ENCODE measurements at places on chromosomes 6 and 20. TPM values are rescaled to one million over a fixed set of nuclear protein-coding genes. Genes with fewer than 3 reads are reported as not detected.

DNA sequence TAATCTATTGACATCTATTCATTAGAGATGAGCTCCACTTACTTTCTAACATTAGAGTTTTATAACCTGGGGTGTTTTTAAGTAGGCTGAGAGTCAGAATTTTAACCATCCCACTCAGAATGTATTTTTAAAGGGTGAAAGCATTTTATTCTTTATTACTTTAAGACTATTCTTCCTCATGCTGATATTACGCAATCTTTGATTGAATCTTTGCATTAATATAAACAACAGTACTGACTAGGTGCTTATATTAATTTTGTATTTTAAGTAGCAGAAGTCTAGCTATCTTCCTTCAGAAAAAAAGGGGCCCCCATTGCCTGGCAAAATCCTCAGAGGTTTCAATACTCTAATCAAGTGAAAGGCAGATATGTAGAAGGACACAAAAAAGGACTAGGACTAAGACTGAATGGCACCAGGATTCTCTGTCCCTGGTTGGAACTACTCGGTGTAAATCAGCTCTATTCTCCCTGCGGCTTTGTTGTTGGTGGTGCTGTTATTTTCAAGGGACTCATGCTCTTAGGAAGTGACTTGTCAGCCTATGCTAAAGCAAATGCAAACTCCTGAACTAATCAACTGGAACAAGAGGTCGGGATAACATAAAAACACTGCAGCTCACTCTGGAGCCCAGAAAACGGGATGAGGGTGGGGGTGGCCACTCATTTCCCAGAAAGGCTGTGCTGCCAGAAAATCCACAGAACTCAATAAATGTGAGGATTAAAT is 1324.4 kb downstream of the GRIK2 start:
- no peak overlapping the region for H3K27ac ChIP-seq
- H3K27me3 ChIP-seq, result no peaks in the 10 kb centered on the region
- no peaks in the 10 kb centered on the region for H3K36me3 ChIP-seq

DNA sequence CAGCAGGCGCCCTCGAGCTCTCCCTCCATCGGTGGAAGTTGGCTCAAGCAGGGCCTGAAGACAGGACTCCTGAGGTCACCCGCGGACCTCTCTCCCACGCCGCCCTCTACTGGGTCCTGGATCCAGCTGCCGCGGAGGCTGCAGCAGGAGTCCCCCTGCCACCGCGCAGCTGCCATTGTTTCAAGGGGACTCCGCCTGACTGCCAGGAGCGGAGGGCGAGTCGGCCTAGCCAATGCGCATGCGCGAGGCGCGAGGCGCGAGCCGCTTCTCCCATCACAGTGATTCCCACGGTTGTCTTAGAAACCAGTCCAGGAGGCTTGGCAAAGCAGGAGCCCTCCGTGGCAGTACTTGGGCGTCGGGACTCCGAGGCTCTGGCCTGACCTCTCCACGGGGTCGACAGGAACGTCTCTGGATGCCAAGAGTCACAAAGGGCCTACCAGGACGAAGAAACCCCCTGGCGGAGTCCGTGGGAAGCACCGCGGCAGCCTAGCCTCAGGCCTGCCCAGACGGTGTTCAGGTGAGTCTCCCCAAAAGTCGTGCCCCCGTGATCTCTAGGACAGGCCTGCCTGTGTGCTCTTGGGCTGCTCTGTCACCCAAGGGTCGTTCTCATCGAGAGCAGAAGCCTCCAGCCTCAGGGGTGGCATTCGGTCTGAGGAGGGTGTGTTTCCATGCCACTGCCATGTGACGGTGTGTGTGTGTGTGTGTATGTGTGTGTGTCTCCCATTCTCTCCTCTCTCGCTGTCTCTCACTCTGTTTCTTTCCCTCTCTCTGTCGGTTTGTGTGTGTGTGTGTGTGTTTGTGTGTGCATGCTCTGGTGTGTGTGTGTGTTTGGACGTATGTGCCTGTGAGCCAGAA is 290.6 kb upstream of the ZNF337 start:
- no peaks in the 10 kb centered on the region for H3K36me3 ChIP-seq
- H3K4me1 ChIP-seq, result no peaks in the 10 kb centered on the region
- peak overlapping the region; percentile 43 for H3K4me3 ChIP-seq

GFRAL gene
- not detected for total RNA-seq

ID4 gene
- 6.7 TPM for total RNA-seq

GRCh38 chr6:33926451-33926850 is 122.6 kb upstream of the MLN start:
- no peaks in the 10 kb centered on the region for H3K4me1 ChIP-seq
- no peaks in the 10 kb centered on the region for H3K36me3 ChIP-seq
- DNase-seq, result no peak
- H3K4me3 ChIP-seq, result no peak overlapping the region
- no peak overlapping the region for H3K27ac ChIP-seq

CAP2 gene
- total RNA-seq, result 1.3 TPM

- H3K36me3 ChIP-seq, result no peaks in the 10 kb centered on the region
- no peaks in the 10 kb centered on the region for H3K27me3 ChIP-seq
- no peaks in the 10 kb centered on the region for H3K4me1 ChIP-seq
- H3K4me3 ChIP-seq, result no peak overlapping the region
- DNase-seq, result no peak
Observed at GRCh38 chr20:49737260-49737659, 23.6 kb upstream of the B4GALT5 start.

Data from adrenal gland (tissue), 19 donors.